ENCODE measurements at places on chromosomes 11 and 22.
A peak's percentile ranks its signal among the peaks of the same experiment; 100 is the strongest.

DNA sequence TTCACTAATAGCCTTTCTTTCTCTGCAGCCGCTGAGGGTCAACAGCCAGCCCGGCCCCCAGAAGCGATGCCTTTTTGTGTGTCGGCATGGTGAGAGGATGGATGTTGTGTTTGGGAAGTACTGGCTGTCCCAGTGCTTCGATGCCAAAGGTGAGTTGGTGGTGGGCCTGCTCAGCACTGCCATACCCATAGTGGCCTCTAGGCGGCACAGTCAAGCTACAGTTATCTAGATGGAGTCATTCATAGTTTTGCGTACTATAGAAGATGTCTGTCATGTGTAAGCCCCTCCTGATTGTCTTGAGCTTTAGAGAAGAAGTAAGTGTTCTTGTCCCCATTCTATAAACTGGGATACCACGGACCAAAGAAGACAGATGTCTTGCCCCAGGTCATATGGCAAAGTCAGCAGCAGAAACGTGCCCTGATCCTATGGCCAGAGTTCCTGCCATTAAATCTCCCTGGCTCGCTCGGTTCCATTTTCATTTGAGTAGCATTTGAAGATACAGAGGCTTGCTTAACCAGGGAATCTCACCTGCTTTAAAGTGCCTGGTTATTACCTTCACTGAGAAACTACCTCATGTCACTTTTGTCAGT lies 42.1 kb upstream of the CRTAM start:
- DNase-seq: peak; percentile 20

- DNase-seq: no peak
Observed at GRCh38 chr11:81022057-81022456, 1581.2 kb upstream of the TENM4 start.

DNA sequence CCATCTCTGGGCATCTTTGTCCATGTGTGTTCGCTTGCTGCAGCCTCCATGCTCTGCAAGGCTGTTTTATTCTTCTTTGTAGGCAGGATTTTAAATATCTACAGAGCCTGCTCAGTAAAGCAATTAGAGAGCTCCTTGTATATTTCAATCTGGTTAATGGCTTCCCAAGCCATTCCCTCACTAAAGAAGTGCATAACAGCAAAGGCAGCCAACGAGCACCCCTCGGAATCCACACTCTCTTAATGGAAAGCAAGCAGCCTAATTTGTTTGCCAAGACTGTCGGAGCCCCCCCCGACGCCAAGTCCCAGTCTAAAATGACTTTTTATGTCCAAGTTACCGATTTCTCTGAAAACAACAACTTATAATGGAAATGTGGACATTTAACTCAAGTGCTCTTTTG lies 123.6 kb downstream of the ARL14EP start:
- no peak for DNase-seq

DNA sequence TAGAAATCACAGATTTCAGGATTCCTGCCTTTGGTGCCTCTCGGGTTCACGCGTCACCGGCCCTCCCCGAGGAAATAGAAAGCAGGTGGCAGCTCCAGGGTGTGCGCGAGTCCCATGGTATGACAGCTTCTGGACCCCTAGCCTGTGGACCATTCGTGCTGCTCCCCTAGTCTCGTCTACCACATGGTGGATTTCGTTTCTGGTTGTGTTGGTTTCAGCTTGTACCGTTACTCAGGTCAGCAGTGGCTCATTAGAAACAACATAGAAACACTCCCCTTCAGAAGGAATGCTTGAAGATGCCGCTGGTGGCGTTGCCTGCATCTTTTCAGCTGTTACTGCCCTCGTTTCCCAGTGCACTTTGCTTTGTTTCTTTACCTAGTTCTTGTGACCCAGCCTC lies 700 bp downstream of the TTC17 start:
- DNase-seq: peak; percentile 75

DNA sequence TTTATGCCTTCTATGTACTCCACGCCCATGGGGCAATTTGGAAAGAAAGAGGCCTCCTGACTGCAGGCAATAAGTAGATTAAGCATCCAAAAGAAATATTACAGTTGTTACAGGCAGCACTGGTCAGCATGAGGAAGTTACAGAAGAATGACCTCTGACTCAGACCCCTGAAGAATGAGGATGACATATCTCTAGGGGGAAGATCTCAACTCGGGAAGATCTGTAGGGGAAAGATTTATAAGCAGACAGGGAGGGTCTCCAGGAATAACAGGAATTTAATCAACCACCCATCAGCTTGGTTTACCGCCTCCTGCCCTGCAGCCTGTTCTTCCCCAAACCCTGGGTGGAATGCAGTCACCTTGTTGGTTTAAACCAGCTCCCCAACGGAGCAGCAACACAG lies 58.0 kb downstream of the RCN1 start:
- DNase-seq: no peak

DNA sequence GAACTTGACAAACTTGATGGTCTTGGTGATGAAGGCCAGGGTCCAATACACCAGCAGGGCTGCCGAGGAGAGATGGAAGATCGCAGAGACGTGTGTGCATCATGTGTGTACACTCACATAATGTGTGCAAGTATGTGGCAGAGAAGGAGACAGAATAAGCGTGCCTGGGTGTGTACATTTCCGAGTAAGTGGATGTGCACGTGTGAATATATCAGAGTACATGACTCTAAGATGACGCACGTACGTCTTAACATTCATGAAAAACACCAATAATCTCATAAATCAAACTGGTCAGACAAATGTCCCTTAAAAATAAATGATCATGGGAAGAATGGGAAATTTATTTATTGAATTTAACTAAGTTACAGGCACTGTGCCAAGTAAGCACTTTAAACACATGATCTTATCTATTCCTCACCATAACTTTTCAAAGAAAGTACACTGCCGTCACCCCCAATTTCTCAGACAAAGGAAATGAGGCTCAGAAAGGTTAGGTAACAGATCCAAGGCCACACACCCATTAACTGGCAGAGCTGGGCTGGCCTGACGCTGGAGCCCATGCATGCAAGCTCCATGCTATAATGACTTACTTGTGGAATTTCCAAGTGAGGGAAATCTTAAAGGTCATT lies 13.0 kb downstream of the ABCC8 start:
- DNase-seq: no peak

- DNase-seq: no peak
Observed at GRCh38 chr11:45431046-45432018, 145.2 kb upstream of the SYT13 start.

GRCh38 chr22:21455334-21456089 lies 11.7 kb upstream of the TMEM191C start:
- no peak for DNase-seq

- no peak for DNase-seq
Observed at GRCh38 chr11:64534391-64534801, 56.6 kb upstream of the SLC22A12 start.

- no peak for DNase-seq
Observed at GRCh38 chr11:9675691-9676090, 11.8 kb downstream of the SWAP70 start.

- no peak for DNase-seq
Observed at GRCh38 chr11:9855579-9856287, 191.9 kb downstream of the SWAP70 start.

Data from small intestine (tissue), 16 donors.